Anterior cingulate cortex (tissue), 58 donors: ENCODE measurements at places on chromosomes 1 and 21.

- DNase-seq: no peak
Measured at GRCh38 chr1:169601096-169601881, 15.0 kb upstream of the F5 start.

GRCh38 chr1:119141660-119142059, 1.2 kb upstream of the WARS2 start:
- DNase-seq: no peak

DNA sequence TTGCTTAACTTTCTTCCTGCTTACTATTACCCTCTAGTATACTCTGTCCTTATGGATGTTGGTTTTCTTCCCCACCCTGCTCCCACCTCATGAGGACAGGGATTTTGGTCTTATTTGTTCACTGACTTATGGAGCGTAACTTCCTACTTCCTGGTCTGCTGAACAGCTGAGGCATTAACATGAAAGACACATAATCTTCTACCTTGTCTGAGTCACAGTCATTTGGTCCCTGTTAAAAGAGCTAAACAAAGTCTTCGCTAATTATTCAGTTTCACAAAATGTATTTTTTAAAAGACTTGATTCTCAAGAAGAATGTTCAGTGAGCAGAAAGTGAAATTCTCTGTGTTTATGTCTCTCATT, 18.5 kb downstream of the RNASEL start:
- DNase-seq: no peak

DNA sequence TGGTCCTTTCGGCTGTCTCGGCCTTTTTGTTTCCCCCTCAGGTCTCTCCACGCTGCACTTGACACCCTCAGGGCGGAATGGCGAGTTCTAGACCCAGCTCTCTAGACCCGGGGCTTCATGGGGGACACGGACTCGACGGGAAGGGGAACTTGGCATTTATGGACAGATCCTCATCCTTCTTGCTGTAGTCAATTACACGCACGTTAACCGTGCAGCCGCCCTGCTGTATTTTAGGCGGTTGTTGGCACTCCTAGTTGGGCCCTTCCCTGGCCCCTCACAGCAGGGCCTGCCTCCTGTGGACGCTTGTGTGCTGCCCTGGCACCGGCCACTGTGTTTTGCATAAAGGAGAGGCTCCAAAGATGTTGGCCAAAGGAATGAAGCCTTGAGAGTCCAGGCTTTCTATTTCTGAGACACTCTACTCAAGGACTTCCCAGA, 558 bp upstream of the BTG3 start:
- no peak for DNase-seq

- no peak for DNase-seq
Measured at GRCh38 chr1:208349694-208350330, 105.6 kb upstream of the PLXNA2 start.

- no peak for DNase-seq
Measured at GRCh38 chr1:25246600-25247023, 642 bp downstream of the RSRP1 start.

- DNase-seq: no peak
Measured at GRCh38 chr1:23529146-23530086, 1.6 kb downstream of the E2F2 start.

GRCh38 chr1:2133879-2134215, 60.7 kb downstream of the FAAP20 start:
- no peak for DNase-seq

DNA sequence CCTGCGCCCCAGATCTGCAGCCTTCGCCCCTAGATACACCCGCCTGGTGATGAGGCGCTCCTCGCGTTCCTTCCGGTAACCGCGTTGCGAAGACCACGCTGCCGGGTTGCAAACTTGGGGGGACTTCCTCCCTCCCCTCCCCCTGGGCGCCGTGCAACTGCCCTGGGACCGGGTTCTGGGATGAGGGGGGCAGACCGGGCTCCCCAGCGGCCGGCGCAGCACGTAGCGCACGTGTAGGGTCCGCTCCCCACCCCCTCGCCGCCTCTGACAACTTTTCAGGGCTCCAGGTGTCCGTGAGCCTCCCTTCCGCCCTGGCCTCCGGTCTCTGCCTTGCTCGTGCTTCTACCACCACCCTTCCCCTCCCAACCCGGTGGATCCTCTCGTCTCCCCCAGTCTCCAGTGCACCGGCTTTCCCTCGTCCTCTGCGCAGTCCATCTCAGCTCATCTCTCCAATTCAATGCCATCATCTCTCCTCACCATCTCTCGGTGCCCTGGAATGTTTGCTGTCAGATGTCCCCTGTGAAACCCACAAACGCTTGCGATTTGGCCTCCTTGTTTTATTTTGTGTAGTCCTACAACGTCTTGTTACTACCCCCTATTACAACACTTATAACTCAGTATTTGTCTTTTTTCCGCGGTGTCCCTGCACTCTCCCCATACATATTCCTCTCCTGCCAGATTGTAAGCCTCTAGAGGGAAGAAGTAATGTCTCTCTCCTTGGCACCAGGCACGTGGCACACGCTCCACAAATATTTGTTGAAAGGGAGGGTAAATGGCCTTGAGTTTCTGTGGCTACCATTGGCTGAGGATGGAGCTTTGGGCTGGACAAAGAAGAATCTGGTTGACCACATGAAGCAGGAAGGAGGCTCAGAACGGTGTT, 782 bp downstream of the PCAT6 start:
- no peak for DNase-seq
